ENCODE measurements at places on chromosomes 7 and 10.

- DNase-seq, result peak; percentile 6
Observed at GRCh38 chr7:6167004-6167551, 105.3 kb downstream of the CYTH3 start.

- no peak for DNase-seq
Observed at GRCh38 chr7:112575864-112576263, 95.1 kb downstream of the LSMEM1 start.

DNA sequence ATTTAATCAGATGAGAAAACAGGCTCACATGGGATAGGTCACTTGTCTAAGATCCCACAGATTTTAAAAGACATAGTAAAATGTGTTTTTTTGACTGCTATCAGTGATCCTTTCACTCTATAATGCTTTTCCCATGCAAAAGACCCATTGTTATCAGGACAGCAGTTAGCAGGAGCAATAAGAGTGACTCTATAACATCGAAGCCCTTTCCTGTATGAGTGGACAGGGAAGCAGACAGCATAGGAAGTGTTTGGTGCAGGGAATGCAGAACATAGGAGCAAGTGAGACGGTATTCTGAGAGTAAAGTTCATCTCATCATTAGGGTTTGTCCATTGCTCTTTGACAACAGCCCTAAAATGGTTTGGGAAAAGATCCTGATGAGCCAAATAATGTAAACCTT is 68.5 kb downstream of the SLC25A13 start:
- DNase-seq, result no peak

GRCh38 chr10:14378387-14378960 is 47.8 kb upstream of the FRMD4A start:
- no peak for DNase-seq

Data from NCI-H187 treated with DMSO at 0.1 percent for 48 hours (cell line).